NCI-H146 (cell line): ENCODE measurements at places on chromosomes 12 and 14.

GRCh38 chr14:68894123-68894522 lies 85.0 kb downstream of the ACTN1 start:
- DNase-seq: no peak

DNA sequence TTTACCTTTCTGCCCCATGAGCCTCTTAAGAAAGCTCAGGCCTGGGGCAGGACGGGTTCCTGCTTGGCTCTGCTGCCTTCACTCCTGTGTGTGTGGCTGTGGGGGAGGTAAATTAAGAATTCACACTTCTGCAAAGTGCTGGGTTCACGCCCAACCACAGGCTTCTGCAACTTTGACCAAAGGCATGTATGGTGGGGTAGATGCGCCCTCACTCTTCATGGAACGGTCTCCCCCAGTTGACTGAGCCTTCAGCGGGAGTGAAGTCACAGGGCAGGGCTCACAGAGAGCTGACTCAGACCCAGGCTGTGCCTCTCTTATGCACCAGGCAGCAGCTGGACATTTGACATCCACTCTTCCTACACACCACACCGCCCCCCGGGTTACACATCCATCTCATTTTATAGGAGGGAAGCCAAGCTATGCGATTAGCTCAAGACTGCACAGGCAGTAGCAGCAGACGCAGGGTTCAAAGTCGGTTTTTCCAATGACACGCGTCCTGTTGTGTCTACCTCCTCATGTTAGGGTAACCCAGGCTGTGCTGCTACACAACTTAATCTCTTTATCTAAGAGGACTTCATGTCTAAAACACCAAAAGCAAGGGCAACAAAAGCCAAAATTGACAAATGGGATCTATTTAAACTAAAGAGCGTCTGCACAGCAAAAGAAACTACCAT lies 15.4 kb upstream of the BCL11B start:
- DNase-seq: no peak

GRCh38 chr12:131990066-131990979 lies 40.6 kb downstream of the EP400 start:
- peak; percentile 80 for DNase-seq

DNA sequence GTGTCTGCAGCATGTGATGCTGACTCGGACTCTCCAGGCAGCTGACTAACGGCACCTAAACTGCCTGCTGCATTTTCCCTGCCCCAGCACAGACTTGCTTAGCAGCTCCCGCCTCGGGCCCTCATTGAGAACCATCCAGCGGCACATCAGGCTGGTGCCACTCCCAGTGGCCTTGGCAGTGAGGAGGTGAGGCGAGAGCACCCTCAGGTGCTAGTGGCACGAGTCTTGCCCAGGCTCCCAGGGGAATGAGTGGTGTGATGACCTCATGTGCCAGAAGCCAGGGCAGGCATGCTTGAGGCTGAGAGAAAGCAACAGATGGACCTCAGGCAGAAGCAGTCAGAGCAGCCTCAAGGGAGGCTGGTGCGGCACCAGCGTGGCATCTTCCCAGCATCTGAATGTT lies 60.2 kb downstream of the PRKCH start:
- no peak for DNase-seq

- DNase-seq: no peak
Measured at GRCh38 chr14:54589076-54589475, 22.1 kb downstream of the SAMD4A start.

DNA sequence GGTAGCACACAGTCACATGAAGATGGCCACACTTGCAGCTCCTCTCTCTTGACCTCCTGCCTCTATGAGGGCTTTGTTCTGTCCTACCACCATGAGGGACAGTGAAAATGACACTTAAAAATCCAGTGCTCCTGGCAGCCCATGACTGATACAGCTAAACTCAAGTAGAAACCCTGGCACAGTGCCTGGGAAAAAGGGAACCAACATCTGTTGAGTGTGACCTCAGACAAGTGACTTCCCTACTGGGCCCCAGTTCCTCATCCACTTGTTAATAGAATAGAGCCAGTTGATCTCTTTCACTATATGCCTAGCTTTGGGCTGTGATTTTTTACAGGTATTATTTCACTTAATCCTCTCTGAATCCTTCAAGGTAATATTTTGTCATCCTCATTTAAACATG lies 4.8 kb downstream of the GUCY2C start:
- no peak for DNase-seq

DNA sequence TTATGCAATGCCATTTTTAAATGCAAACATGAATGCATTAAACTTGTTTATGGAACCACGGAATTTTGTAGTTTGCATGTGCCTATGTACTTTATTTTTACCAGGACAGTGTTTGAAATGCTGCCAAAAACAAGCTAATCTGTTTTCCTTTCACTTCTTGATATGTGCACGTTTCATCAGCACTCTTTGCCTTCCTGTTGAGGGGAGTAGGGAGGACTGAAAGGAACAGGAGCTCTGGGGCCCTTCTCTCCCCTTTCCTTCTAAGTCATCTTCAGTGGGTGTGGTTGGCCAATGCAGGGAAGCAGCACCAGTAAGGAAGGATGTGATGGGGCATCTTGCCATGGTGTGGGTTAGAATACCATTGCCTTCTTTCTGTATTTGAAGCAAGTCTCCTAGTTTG lies 12.1 kb upstream of the PPP4R4 start:
- DNase-seq: no peak

GRCh38 chr12:74794522-74794921 lies 256.9 kb downstream of the ATXN7L3B start:
- DNase-seq: no peak

DNA sequence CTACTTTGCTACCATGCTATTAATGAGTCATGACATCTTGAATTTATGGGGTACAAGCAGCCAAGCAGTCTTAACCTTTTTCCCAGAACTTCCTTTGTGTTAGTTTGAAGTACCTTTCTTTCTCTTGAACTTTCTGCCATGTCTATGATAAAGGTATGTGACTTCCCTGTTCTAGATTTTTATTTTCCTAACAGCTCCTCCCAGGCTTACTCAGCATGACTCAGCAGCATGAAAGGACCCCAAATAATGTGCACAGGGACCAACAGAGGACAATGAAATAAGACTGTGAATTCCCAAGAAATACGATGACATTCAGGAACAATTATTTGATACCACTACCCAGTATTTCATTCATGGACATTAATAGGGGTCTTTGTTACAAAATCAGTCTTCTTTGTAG lies 60.0 kb downstream of the TTC6 start:
- DNase-seq: no peak

DNA sequence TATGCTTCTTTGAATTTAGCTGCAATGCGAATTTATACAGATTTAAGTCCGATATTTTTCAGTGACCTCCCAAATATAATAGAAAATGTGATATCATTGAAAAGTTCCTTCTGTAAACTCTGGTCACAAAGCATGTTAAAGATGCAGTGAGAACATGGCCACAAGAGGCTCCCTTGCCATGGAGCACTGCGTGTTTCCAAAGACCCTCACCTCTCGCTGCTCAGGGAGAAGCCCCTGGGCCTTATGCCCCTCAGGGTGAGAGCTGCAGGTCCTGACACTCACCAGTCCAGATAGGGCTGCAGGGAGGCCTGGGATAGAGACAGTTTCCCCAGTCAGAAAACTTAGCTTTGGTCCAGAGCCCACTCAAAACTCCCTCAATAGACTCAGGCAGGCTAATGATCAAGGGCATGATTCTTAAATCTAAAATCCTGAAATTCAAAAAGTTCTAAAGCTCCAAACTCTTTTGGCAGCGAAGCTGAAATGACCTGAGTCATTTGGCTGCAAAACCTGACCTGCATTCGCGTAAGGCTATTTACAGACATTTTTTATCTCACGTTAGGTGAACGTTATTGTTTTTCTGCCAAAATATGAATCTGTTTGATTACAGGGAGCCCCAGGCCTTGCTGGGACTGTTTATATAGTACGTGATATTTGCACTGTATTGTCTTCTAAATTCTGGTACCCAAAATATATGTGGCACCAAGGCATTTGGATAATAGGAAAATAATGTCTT lies 67.8 kb downstream of the CAPZA3 start:
- no peak for DNase-seq

- DNase-seq: no peak
Measured at GRCh38 chr12:131242741-131243496, 289.2 kb downstream of the ADGRD1 start.

- peak; percentile 70 for DNase-seq
Measured at GRCh38 chr12:120496413-120497340, 764 bp downstream of the DYNLL1 start.

DNA sequence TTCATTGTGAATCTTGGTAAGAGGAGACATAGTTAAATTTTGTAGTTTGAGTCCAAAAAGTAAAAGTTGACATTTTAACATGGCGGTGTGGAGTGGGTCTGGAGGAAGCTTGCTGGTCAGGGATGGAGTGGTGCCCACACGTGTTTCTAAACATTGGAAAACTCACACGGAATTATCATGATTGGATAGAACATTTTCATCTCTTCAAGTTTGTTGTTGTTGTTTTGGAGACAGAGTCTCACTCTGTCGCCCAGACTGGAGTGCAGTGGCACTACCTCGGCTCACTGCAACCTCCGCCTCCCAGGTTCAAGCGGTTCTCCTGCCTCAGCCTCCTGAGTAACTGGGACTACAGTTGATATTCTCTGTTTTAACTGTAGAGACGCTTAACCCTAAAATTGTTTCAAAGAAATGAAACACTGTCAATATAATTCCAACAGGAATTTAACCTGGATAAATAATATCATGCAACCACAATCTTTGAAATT lies 502 bp upstream of the MBIP start:
- DNase-seq: no peak

- DNase-seq: no peak
Measured at GRCh38 chr12:13164921-13165616, 31.5 kb upstream of the EMP1 start.

DNA sequence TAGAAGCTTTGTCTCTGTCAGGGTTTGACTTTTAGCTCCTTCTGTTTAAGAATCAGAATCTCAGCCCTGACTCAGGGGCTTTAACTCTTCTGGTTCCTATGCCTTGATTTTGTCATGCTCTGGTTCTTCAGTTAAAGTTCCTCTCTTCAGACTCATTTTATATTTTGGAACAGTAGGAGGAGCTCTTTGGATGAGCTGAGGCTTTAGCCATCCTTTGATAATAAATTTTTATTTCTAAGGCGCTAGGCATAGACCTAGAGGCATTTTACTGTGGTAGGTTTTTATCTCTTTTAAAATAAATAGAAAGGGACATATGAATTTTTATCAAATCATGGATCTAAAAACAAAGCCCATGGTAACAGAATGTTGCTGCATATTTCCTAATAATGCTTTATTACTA lies 51.7 kb downstream of the ATP23 start:
- no peak for DNase-seq

DNA sequence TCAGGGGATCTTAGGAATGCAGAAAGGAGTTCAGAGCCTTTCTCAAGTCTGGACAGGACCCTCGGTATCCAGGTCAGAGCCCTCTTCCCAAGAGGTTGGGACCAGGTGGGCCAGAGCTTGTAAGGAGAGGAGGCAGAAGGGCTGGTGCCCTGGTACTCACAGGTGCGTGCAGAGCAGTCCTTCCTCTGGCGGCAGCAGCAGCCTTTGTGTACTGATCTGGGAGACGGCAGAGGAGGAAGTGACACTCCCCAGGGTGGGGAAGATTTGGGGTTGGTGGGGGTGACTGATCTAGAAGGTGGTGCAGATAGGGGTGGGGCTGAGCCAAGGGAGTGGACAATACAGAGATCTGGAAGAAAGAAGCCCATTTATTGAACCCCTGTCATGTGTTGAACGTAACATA lies at the start of gene ITGB7:
ITGB7 (minus strand) TSS at position 210 of the 400 bp plus-strand sequence. CDS start 6,808 bp downstream, outside the sequence.
- no peak for DNase-seq

DNA sequence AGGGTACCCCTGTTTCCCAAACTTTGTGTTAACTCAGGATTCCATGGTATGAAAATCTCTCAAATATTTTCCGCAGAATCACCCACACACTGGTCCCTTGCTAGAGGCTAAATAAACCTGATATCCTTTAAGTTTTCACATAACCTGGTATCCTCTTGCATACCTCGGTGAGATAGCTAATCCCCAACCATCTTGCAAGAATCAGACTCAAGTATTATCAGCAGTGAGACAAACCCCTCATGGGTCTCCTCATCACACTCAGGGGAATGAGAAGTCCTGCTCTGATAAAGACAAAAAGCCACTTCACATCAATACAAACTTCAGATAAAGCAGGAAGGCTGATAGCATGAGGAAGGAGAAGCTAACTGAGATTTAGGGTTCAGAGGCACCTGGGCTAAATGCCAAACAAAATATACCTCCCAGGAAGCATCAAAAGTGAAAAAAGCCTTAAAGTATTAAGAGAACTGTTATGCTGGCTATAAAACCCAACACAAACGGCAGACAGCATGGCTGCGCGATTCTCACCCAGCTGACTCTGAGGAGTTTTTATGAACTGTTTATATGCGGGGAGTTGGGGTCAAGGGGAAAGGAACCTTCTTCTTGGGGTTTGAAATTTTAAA lies 96.5 kb downstream of the FOXN3 start:
- no peak for DNase-seq

DNA sequence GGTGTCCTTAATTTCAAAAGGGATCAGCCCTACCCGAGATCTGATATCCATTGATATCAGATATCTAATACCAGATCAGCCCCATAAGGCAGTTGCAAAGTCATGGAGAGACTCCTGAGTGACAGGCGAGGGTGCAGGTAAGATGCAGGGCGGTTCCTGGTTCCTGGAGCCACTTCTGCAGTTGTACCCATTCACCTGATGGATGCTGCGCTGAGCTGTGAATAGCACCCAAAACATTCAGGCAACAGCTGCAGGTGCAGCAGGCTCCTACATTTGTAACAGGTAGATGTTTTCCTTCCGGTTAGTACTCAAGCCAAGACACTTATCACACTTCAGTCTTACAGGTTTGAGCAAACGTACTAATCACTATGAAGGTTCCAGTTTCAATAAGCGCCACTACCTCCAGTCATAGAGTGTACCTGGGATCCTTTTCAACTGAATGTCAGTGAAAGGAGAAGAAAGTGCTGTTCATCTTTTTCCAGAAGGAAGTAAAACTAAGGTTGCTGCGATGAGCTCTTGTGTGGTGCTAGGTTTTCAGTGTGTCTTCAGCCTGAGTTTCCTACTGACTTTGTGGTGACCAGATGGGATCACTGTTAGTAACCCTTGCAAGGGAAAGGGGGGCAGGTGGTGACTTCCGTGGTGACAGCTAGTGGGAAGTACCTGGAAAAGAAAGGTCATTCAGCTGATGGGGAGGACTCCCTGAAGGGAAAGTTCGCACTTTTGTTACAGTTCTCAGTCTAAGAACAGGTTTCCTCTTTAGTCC lies 1.9 kb downstream of the ATP6V0A2 start:
- DNase-seq: no peak

- DNase-seq: no peak
Measured at GRCh38 chr12:77372026-77372425, 306.7 kb upstream of the E2F7 start.

DNA sequence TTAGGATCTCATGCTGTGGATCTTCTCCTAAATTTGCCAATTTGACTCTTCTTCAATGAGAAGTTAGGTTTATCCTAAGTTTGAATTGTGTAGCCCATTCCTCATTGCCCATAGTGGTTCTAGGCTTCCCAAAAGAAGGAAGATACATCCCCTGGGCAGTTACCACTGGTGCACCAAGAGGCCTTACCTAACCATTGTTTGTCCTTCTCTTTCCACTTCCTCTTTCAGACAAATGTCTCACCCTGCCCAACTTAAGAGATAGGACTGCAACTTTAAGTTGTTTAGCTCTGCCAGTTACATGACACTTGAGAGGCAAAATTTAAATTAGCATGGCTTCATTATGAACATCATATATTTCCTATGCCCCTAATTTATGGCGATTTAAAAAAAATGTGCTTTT lies 9.4 kb upstream of the KCNH3 start:
- DNase-seq: no peak

GRCh38 chr12:117847371-117847770 lies 121.4 kb downstream of the KSR2 start:
- no peak for DNase-seq

- DNase-seq: no peak
Measured at GRCh38 chr12:77845831-77846230, 15.1 kb downstream of the NAV3 start.
